Stimulated activated CD4-positive, alpha-beta T cell treated with anti-CD3 and anti-CD28 coated beads, Interleukin-4, amount 100 ng/mL, for 1 hour (primary cell): ENCODE measurements at places on chromosomes 2 and 18.

GRCh38 chr18:28485918-28486317, 309.0 kb upstream of the CDH2 start:
- DNase-seq = no peak

GRCh38 chr18:67232991-67233390, 283.5 kb downstream of the DSEL start:
- DNase-seq = no peak

DNA sequence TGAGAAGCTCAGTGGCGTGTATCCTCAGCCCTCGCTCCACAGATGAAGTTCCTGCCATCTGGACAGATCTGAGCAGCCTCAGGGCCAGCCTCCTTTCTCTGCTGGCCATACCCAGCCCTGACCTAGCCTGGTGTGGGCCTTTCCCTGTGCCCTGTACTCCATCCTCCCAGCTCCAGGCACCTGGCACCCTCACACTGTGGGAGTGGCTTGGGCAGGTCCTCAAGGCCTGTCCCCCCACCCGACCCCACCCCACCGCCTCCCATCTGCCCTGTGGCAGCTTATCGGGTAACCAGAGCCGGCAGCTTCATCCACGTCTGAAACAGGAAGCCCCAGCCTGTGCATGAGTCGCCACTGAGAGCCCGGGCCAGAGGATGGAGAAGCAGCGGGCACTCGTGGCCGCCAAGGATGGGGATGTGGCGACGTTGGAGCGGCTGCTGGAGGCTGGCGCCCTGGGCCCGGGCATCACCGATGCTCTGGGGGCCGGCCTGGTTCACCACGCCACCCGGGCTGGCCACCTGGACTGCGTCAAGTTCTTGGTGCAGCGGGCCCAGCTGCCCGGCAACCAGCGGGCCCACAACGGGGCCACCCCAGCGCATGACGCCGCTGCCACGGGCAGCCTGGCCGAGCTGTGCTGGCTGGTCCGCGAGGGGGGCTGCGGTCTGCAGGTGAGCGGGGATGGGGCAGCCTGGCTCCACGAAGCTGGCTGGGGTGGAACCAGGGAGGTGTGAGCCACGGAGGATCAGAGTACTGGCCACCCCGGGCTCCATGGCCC, at the start of gene ESPNL:
Gene ESPNL, plus strand, starts transcription at position 292 of the 772 bp plus-strand sequence. Its CDS starts 80 bp downstream, at position 372.
- no peak for DNase-seq

DNA sequence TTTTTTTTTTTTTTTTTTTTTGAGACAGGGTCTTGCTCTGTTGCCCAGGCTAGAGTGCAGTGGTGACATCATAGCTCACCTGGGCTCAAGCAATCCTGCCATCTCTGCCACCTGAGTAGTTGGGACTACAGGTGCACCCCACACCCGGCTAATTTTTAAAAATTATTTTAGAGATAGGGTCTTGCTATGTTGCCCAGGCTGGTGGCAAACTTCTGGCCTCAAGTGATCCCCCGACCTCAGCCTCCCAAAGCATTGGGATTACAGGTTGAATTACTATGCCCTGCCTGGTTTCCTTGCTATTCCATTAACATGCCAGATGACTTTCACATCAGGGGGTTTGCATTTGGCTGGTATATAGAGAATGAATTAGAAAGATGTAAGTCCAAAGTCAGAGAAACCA, 253.2 kb downstream of the CAMKMT start:
- no peak for DNase-seq

DNA sequence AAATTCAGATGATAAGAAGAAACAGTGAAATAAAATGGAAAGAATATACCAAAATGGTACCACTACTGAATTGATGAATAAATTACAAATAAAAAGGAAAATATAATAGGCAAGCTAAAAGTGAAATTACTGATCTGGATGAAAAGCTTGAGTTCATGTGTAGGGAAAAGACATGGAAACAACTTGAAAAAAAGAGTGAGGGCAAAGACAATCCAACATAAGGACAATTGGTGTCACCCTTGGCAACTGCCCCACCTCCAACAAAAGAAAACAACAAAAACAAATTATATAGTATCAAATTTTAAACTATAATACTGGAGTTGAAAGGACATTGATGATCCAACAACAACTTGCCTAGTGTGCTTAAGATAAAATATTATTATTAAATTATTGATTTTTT, 37.6 kb downstream of the PPP1R1C start:
- no peak for DNase-seq

GRCh38 chr2:8796878-8797550, 40.4 kb downstream of the KIDINS220 start:
- DNase-seq = no peak
